ENCODE measurements at places on chromosomes 1 and 21.

DNA sequence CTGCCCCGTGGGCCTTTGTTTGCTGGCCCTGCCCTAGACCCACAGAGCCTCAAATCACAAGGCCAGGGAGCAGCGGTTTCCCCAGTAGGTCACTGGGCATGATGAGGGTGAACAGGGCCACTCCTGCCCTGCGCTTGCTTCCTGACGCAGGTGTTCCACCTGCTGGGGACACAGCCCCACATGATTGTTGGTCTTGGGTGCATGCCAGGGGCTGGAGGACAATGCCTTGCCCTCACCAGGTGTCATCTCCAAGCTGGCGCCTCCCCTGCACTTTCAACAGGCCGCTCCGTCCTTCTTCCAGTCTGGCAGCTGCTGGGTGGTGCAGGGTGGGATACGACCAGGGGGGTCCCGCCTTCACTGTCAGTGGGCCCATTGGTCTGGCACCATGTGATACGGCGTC lies 24.3 kb downstream of the IL10RB start:
- no peak for DNase-seq

DNA sequence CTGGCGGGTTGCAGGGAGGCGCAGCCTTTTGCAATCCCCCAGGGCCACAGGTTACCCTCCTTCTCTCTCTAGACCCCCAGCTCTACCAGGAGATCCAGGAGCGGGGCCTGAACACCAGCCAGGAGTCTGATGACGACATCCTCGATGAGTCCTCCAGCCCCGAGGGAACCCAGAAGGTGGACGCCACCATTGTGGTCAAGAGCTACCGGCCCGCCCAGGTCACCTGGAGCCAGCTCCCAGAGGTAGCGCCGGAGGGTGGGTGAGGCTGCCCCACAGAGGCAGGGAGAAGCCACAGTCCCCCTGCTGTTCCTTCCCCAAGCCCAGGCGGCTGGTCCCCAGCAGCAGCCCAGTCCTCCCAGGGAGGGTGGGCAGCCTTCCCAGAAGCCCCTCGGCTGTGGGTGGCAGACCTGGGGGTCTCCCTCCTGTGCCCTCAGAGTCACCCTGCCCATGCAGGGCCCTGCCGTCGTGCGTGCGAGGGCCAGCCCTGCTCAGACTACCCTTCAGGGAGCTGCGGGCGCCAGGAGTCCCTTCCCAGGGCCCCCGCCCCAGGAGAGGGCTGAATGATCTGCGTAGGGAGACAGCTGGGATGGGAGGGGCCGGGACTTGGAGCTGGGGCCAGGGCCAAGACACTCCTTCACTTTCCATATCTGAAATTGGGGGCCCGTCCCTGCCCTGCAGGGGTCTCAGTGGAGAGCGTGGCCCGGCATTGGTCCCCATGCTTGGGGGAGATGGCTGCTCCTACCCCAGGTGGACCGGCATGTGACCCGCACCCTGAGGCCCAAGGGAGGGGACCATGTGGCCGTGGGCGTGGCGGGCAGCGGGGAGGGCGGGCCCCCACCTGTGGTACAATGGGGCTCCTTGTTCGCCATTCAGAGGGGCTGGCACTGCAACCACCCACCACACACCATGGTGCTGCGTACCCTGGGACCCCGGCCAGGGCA lies 12.9 kb downstream of the ARHGEF16 start:
- DNase-seq: no peak

DNA sequence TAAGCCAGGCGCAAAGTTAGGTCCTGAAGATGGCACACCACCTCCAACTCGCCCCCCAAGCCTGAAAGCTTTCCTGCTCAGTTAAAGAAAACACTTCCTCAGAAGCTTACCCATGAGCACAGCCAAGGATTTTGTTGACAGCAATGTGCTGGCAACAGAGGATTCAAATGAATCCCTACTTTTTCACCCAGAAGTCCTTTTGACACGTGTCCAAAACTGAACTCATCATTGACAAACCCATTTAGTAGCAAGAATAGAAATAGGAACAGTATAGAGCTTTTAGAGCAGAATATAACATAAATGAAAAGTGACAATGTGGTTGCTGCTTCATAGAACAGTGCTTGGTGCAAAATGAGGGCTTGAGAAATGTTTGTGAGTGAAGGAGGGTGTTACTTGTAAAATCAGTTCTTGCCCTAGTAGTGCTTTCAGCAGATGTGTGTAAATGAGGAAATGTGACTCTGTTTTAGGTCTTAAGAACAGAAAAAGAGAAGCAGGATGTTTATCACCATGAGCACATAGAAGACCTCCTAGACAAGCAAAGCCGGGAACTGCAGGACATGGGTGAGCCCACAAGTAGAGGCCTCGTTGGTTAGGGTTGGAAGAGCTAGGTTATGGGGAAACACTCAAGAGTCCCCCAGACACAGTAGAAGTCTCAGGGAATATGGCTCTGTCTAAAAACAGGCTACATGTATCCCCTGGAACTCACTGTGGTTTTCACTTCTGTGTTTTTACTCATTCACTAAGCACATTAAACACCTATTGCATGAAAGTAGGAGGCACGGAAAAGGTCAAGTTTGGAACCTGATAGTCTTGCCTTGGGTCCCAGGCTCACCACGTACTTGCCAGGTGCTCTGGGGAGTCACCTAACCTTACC lies 48.6 kb upstream of the TMEM125 start:
- DNase-seq: no peak

- DNase-seq: no peak
Measured at GRCh38 chr1:22801761-22802160, 91.1 kb downstream of the EPHB2 start.

GRCh38 chr1:90851711-90852050 lies 134.6 kb upstream of the BARHL2 start:
- no peak for DNase-seq

DNA sequence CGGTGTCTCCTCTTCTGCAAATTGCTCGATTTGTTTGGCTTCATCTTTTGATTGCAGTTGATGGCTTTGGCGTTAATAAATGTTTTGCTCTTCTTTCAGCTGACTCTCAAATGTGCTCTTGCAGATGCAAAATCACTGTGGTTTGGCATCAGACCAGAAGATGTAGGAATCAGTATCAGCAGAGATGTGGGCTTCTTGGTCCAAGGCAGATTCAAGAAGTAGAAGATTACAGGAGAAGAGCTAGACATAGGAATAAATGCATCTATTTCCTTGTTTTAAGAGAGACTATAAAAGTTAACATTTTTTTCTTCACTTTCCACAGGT lies 59.8 kb upstream of the BACH1 start:
- DNase-seq: no peak

DNA sequence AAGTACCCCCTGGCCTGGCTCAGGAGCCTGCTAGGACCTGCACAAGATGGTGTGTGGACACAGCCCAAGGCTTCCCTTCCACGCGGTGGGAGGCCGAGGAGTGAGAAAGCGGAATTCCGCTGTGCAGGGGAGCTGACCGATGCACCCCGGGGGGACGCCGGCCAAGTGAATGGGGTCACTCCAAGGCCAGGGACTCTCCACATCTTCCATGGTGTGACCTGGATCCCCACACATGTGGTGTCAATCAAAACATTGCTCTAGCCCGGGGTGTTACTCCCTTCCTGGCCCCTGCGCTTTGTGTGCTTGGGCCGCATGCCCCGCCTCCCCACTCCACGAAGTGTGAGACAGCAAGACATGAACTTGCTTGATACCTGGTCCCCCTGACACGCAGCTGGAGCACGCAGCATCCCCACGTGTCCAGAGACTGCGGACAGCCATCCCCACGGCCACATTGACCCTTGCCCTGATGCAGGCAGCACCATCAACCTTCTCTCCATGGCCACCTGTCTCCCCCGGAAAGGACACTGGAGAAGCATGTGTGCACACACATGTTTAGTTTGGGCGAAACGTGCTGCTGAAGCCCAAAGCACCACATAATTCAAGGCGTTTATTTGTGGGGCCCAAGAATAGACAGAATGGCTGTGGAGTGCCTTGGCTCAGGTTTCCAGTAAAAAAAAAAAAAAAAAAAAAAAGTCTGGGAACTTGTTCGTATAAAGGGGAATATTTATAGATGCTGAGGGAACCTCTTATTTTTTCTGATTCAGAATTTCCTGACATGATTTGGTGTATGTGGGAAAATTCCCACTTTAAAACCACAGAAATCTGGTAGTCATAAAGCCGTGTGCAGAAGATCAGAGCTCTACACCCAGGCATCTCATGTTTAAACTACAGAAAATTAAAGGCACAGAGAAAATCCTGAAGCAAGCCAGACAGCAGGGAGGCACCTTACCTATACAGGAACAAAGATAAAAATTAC lies 171.7 kb downstream of the HUNK start:
- DNase-seq: no peak

GRCh38 chr1:218498056-218498938 lies 153.2 kb downstream of the TGFB2 start:
- DNase-seq: no peak

- DNase-seq: no peak
Measured at GRCh38 chr1:5950201-5950895, 41.9 kb downstream of the NPHP4 start.

DNA sequence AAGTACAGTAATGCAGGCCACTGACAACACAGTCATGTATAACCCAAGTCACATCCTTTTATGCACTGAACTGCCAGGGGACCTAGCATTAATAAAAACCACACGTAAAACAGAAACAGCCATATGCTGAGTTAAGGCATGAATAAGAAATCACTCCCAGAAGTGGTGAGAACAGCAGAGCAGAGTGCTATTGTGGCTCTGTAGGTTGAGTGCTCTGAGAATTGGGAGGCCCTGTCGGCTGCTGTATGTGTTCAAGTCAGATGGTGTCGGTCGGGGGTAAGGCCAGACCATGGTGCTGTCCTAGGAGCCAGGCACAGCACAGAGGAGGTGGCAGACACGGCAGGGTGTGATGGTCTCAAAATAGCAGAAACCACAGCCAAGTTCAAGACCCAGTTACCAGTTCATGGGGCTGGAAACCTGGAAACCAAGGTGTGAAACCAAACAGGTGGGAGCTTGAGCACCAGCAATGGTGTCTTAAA lies 126.6 kb upstream of the COA6 start:
- DNase-seq: no peak

- no peak for DNase-seq
Measured at GRCh38 chr1:154590756-154591155, 17.2 kb downstream of the ADAR start.

- no peak for DNase-seq
Measured at GRCh38 chr1:10917513-10918454, 94.7 kb upstream of the TARDBP start.

- no peak for DNase-seq
Measured at GRCh38 chr1:212687811-212688210, 11.8 kb downstream of the BATF3 start.

- no peak for DNase-seq
Measured at GRCh38 chr1:193260896-193261295, 74.5 kb upstream of the B3GALT2 start.

GRCh38 chr1:33455539-33456501 lies 16.6 kb upstream of the ZSCAN20 start:
- peak; percentile 73 for DNase-seq

DNA sequence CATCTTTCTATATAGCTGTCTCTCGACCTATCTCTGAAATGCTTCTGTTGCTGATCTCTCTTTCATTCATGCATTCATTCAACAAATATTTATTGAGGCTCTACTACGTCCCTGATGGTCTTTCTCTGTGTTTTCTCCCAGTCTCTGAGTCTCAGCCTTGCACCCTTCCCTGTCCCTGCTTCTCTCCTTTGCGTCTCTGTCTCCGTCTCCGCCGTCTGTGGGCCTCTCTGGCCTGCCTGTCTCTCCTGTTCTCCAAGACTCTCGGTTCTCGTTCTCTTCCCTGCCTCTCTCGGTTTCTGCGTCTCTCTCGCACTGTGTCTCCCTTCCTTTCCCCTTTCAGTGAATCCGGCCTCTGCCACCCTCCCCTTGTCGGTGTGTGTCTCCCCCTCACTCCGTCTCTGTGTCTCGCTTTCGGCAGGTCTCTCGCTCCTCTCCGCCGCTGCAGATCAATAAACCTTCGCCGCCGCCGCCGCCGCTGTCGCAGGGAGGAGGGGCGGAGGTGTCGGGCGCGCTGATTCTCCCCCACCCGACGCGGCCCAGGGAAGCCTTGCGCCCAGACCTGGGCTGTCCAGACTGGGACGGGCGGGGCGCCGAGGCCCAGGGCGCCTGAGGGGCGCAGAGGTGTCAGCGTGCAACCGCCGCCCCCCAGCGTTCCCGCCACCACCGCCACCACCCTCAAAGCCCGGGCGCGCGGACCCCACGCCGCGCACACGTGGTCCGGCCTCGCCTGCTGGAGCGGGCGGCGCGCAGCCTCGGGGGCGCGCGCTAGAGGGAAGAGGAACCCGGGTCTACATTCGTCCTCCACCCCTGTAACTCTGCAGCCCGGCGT lies 3.0 kb downstream of the EFNA3 start:
- no peak for DNase-seq
